ENCODE measurements at places on chromosomes 16 and 17.
A peak's percentile ranks its signal among the peaks of the same experiment; 100 is the strongest.

DNA sequence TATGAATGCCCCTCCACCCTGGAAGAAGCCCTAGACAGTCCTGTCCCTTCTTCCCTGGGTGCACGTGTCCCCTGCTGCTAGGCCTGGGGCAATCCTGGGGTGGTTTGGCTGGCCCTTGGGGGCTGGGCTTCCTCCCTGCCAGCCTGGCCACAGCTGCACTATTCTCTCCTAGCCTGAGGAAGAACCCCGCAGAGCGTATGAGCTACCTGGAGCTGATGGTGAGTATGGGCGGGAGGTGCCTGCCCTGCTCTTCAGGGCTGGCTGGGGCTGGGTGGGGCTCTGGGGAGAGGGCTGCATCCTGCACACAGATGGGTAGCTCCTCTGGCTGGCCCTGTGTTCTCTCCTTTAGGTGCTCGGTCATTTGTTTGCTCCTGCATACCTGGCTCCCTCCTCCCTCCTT lies 28.8 kb downstream of the MAP2K3 start:
- no peak for ATAC-seq

DNA sequence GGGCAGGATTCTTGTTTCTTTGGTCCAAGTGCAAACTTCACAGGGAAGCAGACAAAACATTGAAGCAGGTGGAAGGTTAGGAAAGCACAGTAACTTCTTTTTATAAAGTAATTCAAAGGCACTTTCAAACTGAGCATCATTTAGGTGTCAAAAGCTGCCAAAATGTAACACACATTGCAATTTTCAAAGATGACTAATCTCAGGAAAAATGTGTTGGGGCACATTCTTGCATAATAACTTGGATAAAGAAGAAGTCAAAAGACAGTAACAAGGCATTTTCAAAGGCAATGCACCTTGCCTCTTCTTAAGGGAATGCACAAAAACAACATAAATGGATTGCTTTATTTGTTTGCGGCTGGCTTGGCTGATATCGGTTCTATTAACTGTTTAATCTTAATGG lies 3.6 kb downstream of the KCNJ2 start:
- ATAC-seq, result no peak

- no peak for ATAC-seq
Observed at GRCh38 chr17:78910497-78911284, 7.7 kb upstream of the CEP295NL start.

DNA sequence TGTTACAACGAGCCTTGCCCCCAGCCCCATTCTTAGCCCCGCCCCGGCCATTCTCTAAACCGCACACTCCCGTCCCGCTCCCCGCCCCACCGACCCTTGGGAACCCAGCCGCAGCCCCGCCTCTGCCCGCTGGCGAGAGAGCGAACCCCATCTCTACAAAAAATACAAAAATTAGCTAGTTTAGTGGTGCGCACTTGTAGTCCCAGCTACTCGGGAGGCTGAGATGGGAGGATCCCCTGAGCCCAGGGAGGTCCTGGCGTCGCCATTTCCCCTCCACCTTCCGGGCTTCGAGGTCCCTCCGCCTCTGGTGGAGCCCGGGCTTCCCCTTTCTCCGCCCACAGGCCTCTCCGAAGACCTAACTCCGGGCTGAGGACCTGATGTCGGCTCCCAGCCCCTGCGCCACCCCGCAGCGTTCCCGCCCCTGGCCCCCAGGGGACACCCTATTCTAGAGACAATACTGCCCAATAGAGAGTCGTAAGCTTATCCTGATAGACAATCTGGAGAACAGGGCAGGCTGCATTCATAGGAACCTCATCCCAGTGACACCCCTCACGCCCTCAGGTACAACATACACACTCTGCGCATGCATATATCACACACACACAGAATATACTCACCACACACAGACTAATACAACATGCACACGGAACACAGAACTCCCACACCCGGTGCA lies 480 bp upstream of the PROCA1 start:
- peak; percentile 39 for ATAC-seq

Measured in activated CD4-positive, CD25-positive, alpha-beta regulatory T cell treated with anti-CD3 and anti-CD28 coated beads, Interleukin-2, amount 50 U/mL, for 24 hours (primary cell).